SIG-M5 (cell line): ENCODE measurements at places on chromosomes 6 and 20.

- DNase-seq, result no peak
Measured at GRCh38 chr6:14406614-14407331, 289.2 kb downstream of the CD83 start.

DNA sequence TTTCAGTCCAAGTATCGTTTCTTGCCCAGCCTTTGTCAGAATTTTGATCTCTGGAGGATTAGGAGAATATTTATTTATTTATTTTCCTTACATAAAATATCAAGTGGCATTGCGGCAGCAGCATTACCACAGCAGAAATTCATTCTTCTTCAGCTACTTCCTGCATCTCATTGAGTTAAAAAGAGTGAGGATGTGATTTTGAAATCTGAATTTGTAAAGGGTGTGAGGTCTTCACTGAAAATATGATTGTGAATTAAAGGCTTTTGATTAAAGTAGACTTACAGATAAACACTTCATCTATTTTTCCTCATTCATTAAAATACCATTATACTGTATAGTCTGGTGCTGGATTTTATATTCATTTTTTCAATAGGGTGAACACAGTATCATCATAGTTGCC, 328.4 kb downstream of the PRL start:
- DNase-seq, result no peak

- DNase-seq, result no peak
Measured at GRCh38 chr6:82385961-82386360, 22.3 kb downstream of the TPBG start.

GRCh38 chr20:34564833-34565232, 6.3 kb downstream of the MAP1LC3A start:
- no peak for DNase-seq

- no peak for DNase-seq
Measured at GRCh38 chr6:80215063-80215462, 108.6 kb downstream of the BCKDHB start.

DNA sequence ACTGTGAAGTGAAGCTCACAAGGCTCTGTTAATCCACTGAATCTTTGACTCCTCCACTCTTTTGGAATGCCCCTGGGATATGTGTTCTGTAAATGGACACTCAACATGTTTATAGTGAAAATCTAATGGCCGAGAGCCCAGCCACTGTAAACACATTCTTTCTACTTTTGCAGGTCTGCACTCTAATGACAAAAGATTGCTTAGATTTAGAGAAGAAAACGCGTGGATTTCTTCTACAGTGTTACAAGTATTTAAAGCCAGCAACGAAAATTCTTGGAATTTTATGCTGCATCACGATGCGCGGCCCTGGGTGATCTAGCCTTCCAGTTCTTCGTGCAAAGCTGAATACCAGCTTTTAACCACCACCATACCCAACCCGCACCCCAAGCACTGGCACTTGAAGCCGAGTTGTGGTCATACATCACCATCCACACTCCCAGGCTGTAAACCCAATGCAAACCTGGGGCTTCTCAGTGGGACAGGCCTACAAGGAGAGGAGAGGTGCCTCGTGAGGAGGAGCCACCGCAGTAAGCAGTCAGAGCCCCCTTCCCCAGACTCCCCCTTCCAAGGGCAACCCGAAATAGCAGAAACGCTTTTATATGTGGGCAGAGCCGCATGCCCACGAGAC, 3.7 kb upstream of the FOXO3 start:
- DNase-seq, result no peak

DNA sequence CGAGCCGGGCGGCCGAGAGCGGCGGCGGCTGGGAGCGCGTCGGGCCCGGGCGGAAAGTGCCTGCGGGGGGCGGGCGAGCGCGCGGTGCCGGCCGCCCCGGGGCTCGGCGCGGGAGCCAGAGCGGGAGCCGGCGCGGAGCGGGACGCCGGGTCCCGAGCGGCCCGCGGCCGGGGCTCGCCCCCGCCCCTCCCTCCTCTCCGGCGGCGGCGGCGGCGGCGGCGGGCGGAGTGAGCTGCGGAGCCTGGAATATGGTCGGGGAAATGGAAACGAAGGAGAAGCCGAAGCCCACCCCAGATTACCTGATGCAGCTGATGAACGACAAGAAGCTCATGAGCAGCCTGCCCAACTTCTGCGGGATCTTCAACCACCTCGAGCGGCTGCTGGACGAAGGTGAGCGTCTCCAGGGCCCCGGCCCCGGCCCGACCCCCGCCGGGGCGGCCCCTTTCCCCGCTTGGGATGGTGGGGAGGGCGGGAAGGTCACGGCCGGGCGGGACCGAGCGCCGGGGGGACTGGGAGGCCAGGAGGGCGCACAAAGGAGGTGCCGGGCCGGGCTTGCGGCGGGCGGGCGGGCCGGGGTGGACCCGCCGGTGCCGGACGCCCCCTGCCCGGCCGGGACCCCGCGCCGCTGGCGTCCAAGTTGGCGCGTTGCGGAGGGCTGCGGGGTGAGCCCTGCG, 565 bp downstream of the QKI start:
- DNase-seq, result no peak

DNA sequence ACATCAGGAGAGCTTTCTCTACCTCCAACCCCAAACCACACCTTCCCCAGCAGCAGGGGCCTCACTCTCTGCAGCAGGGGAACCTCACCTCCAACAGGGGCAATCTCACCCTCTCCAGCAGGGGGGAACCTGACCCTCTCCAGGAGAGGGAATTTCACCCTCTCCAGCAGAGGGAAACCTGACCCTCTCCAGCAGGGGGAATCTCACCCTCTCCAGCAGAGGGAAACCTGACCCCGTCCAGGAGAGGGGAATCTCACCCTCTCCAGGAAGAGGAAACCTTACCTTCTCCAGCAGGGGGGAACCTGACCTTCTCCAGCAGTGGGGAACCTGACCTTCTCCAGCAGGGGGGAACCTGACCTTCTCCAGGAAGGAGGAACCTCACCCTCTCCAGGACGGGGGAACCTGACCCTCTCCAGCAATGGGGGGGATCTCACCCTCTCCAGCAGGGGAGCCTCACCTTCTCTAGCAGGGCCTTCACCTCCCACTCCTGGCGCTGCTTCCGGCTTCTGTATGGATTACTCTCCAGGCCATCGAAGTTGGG, 3.1 kb downstream of the B3GALT4 start:
- no peak for DNase-seq

- DNase-seq, result no peak
Measured at GRCh38 chr6:4673861-4674260, 102.3 kb upstream of the CDYL start.

GRCh38 chr6:43757966-43758616, 11.9 kb upstream of the VEGFA start:
- DNase-seq, result no peak

DNA sequence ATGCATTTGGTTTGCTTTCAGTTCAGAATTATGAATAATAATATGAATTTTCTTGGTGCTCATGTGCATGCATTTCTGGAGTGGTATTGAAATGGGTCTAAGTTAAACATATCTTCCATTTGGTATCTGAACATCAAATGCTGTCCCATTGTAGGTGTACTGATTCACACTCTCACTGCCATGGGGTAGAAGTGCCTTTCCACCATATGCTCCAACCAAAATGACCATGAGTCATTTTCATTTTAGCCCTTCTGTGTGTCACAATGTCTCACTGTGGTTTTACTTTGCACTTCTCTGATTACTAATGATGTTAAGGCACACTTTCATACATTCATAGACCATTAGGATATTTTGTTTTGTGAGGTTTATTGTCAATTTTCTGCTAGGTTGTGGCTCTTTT, 211.9 kb downstream of the HAO1 start:
- no peak for DNase-seq

GRCh38 chr6:37029249-37029971, 24.0 kb downstream of the FGD2 start:
- no peak for DNase-seq

DNA sequence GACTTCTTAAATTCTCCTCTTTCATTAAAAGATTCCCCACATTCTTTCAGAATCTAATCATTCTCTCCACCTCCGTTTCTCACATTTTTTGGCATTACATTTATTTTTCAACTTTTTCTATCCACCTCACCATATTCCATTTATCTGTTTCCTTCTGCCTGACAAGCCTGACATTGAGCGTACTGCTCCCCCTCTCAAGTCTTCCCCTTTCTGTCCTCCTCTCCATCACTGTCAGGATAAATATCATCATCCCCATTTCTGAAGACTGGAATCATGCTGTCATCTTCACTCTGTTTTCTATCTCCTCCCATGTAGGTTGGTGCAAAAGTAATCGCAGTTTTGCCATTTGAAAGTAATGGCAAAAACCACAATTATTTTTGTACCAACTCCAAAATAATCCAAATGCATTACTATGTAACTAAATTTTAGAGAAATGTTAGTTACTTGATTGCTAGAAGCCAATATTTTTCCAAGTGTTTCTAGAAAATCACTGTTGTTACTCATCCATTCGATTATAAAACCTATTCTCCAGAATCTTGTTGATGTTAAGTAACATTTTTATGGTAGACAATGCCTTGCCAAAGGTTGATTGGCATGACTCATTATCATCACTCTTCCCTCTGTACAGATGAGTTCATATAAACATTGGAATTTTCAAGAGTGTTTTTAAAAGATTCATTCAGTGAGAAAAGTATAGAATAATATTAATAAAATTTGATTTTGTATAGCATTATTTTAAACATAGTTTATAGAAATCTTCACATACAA, 292.3 kb upstream of the RNF217 start:
- DNase-seq, result no peak

DNA sequence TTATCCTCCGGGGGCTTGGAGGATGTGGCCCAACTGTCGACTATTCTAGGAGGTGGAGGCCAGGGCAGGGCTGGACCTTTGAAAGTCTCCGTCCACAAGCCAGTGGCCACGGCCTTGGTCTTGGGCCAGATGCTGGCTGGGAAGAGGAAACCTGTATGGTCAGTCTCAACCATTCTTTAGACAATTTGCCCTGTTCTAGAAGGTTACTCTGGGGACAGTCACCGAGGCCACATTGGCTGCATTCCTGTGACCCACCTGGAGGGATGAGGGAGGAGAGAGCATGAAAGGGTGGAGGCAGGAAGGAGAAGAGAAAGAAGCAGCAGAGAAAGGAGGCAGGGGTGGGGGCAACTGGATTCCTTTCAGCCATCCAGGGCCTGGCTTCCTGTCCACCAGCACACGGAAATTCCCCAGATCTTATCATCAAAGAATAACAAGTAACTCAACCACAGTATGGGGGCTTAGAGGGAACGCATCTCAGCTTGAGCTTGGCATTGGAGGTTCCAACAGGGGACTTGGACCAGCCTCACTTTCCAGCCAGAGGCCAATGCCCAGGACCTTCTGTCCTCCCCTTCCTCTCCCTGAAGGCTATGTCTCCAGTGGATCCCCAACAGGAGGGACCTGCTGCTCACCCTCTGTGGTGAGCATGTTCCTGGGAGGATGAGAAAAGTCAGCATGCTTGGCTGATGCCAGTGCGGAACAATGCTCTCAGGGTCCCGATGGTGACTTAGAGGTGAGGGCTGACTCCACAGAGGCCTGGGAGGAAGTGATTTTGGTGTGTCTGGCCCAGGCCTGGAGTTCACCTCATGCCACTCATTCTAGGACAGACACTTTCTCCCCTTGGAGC, 30.4 kb downstream of the TGM2 start:
- no peak for DNase-seq

GRCh38 chr6:64250126-64250525, 614.5 kb downstream of the PHF3 start:
- DNase-seq, result no peak

GRCh38 chr6:2843138-2843740, 1.6 kb upstream of the SERPINB1 start:
- no peak for DNase-seq

- DNase-seq, result no peak
Measured at GRCh38 chr20:58028123-58028522, 200.3 kb downstream of the ANKRD60 start.

DNA sequence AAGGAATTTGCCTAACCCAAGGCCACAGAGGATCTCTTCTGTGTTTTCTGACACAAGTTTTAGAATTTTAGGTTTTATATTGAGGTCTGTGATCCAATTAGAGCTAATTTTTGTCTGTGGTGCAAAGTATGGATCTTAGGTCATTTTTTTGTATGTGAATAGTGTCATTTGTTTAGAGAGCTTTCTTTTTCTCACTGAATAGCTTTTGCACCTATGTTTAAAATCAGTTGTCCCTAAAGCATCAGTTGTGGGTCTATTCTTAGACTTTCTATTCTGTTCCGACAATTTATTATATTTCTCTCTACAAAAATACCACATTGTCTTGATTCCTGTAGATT, 341 bp upstream of the MCM9 start:
- DNase-seq, result no peak

DNA sequence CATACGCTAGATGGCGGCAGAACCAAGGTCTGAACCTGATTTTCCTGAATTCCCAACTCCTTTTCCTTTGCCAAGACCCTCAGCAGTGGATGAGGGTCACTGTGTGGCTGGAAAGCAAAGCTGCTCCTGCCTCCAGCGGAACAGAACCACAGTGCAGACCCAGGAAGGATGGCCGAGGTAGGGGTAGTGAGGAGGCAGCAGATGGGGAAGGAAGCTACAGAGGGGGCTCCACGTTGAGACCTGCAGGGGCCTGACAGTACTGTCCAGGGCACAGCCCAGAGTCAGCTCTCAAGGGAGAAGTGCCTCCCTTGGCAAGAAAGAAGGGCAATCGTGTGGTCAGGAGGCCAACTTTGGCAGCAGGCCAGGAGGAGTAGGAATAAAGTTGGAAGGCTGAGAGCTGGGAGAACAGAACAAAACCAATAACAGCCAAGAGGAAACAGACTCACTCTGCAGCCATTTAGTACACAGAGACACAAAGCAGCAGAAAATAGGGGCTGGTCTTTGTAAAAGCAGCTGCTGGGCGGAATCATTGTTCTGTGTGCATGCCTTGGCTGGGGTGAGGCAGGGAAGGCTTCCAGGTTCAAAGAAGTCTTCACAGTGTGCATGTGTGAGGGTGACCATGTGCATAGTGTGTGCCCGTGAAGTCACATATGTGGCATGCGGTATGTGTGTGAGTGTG, 3.1 kb downstream of the GABRR2 start:
- no peak for DNase-seq

- no peak for DNase-seq
Measured at GRCh38 chr6:56795466-56796195, 152.9 kb upstream of the DST start.

DNA sequence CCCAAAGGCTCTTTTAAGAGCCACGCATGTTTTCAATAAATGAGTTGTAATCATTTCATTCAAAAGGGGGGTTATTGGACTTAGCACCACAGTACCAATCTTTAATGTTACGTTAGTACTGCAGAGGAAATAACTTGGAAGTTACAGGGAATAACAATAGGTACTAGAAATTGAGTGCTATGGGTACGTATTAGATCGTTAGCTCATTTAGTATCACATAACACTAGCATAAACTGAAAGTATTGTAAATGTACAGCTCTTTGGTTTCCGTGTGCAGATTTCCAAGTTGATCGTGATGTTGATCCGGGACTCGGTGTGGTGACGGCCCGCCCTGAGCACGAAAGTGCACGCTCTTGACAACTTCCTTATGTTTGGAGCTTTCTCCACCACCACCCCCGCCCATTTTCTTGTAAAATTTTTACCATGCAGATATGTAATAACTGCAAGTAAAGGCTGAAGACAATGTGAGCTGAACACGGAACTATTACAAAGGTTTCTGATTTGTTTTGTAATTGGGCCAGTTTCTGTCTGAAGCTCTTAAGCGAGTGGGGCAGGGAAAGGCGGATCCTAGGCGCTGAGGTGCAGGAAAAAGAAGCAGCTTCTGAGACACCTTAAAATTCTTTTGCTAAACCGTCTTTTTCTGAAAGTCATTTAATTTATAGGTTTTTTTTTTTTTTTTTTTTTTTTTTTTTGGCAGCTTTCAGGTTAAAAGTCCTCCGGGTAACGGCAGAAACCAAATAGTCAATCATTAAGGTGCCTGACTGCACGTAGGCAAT, 71.5 kb downstream of the HFE start:
- peak; percentile 73 for DNase-seq
